Stimulated activated CD4-positive, alpha-beta T cell treated with anti-CD3 and anti-CD28 coated beads, Interleukin-1b, Interleukin-23, amount 100 ng/mL, for 24 hours (primary cell): ENCODE measurements at places on chromosomes 3 and 15.

- no peak for DNase-seq
Observed at GRCh38 chr3:43411429-43411828, 125.1 kb downstream of the SNRK start.

DNA sequence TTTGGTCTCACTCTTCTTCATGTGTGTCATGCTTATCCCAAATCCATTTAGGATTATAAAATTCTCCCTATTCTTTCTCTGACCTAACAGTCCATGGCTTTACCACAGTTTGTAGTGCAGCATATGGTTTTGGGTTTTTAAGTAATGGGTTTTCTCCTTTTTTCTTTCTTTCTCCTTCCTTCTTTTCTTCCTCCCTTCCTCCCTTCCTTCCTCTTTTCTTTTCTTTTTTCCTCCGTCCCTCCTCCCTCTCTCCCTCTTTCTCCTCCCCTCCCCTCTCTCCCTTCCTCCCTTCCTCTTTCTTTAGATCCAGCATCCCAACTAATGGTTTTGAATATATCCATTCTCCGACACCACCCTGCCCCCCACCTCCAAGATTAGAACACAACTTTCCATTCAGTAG is 118.9 kb downstream of the RBPMS2 start:
- no peak for DNase-seq

DNA sequence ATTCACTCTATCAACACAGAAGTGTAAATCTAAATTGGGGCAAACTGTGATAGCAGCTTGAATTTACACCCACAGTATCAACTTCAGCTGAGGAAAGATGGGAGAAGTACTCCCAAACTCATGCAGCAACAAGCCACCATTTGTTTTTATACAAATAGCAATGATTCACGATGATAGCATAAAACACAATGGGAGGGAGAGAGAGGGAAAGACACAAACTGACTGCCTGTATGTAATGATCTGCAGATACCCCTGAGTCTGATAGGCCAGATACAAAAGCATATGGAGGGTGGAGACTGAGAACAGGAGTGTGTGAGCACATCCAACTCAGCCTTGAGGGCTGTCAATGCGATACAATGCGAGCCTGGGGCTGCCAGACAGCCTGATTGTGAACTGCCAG is 79.2 kb downstream of the CNTN3 start:
- no peak for DNase-seq

- DNase-seq: no peak
Observed at GRCh38 chr3:107452436-107452835, 70.3 kb upstream of the BBX start.

GRCh38 chr3:63349583-63350573 is 71.8 kb downstream of the SYNPR start:
- DNase-seq: no peak

- DNase-seq: no peak
Observed at GRCh38 chr15:86316726-86317383, 237.2 kb downstream of the AGBL1 start.

- DNase-seq: no peak
Observed at GRCh38 chr3:66014651-66015050, 24.1 kb downstream of the MAGI1 start.

DNA sequence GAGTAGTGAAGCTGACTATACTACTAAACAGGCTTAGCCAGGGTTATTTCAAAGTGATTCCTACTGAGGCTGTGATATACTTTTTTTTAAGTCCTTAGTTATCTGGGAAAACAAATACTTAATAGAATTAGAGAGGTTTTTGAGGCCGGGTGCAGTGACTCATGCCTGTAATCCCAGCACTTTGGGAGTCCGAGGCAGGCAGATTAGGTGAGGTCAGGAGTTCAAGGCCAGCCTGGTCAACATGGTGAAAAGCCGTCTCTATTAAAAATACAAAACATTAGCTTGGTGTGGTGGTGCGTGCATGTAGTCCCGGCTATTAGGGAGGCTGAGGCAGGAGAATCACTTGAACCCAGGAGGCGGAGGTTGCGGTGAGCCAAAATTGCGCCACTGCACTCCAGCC is 34.2 kb downstream of the PRTG start:
- no peak for DNase-seq

DNA sequence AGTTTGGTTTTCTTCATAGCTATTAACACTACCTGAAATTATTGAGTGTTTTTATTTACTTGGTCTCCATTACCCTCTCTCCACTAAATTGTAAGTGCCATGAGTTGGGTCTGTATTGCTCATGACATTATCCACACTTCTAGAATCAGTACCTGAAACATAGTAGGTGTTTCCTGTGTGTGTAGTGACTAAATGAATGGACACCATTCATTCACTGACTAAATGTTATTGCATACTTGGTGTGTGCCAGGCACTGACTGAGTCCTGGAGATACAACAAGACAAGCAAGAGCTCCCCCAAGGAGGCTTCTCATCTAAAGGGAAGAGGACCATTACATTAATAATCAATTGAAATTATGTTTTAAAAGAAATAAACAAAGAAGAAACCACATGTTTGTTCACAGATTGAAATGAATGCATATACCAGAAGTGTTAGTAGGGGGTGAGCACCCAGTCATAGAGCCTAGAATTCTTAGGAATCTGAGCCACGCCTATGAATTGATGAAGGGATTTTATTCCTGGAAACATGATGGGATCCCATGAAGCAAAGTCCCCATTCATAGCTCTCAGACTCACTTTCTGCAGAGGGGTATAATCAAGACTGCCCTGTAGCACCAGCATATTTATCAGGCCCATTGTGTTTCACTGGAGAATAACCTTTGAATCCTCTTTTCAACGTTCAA is 31.7 kb upstream of the ATOSA start:
- no peak for DNase-seq

- no peak for DNase-seq
Observed at GRCh38 chr15:39320886-39321285, 260.0 kb upstream of the THBS1 start.

- DNase-seq: no peak
Observed at GRCh38 chr15:96804754-96805153, 474.3 kb downstream of the NR2F2 start.

GRCh38 chr15:52734329-52734728 is 55.1 kb upstream of the ATOSA start:
- DNase-seq: no peak

- DNase-seq: no peak
Observed at GRCh38 chr3:85706130-85706529, 747.3 kb downstream of the CADM2 start.

GRCh38 chr15:39140060-39140604 is 440.7 kb upstream of the THBS1 start:
- no peak for DNase-seq

GRCh38 chr3:40237889-40238571 is 71.5 kb upstream of the EIF1B start:
- no peak for DNase-seq

- DNase-seq: no peak
Observed at GRCh38 chr15:65401611-65402240, 21.0 kb downstream of the IGDCC4 start.

DNA sequence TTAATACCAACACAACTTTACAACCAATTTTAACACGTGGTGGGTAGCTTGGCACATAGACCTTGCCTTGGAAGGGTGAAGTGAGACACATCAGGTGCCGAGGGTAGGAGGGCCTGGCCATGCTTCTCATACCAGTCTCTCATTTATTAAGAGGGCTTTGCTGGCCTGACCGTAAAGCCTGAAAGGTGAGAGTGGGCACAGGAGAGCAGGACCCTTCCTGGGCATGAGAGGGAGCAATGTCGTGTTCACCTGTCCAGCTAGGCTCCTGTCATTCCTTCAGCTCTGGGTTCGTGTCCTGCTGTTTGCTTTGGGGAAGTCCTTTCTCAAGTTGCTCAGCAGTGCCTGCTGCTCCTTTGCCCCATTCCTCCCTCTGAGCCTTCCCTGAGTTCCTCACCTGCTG is 294.4 kb downstream of the EPHB1 start:
- no peak for DNase-seq

DNA sequence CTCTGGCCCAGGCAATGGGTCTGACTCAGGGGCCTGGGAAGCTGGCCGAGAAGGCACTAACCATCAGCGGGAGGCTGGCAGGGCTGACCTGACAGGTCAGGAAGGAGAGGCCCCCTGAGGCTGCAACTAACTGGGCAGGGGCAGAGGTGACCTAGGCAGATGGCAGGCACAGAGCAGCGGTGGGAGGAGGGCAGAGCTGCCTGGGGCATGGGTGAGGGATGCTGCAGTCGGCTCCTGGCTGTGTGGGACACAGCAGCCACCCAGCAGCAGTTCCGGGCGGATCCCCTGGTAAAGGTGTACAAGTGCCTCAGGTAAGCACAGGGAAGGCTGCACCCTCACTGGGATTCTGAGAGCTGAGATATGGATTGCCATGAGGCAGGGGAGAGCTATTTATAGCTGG is 236.1 kb downstream of the OCA2 start:
- no peak for DNase-seq

DNA sequence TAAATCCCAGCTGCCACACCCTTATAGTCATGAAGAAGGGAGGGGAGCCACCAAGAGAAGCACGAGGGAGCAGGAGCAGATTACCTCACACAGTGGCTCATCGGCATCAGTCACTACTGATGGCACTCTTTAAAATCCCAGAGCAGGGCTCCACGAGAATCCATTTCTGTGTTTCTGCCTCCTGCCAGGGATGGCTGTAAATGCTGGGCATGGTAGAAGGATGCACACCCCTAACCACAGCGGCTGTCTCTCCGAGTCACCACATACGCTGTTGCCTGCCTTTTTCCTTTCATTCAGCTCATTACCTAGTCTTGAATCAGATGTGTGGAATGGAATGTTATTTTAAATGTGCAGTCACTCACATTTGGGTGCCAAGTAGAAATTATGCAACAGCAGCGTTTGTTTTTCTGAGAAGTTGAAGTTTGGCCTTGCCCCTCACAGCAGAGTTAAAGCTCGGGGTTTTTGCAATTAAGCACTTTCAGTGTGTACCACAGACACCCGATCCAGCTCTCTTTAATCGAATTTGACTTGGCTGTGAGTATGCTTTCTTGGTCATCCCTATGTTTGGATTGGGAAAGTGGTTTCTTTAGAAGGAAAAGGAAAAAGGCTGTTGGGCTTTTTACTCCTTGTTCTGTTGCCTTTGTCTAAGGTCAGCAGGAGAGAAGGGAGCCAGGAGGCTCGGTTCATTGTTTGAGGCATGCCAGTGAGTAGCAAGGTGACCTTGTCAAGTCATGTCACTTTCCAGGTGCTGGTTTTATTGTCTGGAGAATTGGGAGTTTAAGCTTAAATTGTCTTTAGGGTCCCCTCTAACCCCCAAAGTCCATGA is 284.2 kb upstream of the TPM1 start:
- DNase-seq: no peak

DNA sequence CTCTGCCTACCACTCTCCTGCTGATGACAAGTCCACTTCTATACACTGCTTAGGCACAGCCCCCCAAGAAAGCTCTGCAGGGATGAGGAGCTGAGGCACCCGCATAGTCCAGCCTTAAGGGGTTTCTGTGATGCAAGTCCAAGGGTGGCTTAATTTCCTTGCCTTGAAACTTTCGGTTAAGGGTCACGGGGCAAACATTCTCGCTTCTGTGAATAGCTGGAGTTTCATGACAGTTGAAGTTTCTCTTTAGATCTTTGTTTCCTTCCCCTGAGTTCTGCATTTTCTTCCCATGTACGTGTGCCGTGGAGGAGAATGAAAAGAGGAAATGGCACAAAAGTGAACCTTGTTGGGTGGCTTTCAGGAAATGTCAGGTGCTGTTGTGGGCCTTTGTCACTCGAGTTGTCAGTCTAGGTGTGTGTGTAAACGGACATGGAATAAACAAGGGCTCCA is 7.0 kb downstream of the GPR160 start:
- no peak for DNase-seq

GRCh38 chr3:71109241-71109976 is 474.1 kb downstream of the FOXP1 start:
- DNase-seq: no peak

GRCh38 chr3:56926243-56926946 is 124.6 kb upstream of the ARHGEF3 start:
- DNase-seq: no peak

GRCh38 chr15:64017082-64017588 is 29.1 kb downstream of the DAPK2 start:
- no peak for DNase-seq

DNA sequence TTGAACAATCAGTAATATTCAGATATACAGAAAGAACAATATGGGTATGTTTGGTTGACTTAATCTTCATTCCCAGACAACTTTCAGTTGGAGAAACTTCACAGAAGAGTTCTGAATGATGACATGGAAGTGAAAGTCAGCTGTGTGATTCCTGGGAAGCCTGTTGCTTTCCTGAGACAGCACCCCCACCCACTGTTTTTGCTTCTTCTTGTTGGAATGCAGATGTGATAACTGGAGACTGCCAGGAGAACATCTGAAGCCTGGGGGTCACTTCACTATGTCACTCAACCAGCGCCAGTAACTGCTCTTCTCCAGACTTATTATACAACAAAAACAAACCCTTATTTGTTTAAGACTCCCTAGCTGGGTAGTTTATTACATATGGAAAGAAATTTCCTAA is 599.4 kb downstream of the ZIC1 start:
- DNase-seq: no peak

DNA sequence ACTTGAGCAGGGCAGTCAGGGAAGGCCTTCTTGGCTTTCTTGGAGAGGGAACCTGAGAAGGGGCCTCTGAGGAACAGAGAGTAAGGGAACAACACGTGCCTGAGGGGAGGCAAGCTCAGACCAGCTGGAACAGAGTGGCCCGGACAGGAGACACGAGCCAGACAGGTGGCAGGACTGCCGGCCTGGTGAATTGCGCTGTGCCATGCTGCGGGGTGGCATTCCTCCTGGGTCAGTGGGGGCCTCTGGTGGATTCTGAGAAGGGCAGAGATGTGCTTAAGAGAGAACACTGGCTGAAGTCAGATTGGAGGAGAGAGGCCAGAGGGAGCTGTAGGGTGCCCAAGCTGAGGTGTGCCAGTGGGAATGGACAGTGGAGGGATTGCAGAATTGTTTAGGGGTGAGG is 4.9 kb downstream of the CHAC1 start:
- no peak for DNase-seq

GRCh38 chr3:135471911-135472310 is 493.6 kb upstream of the PPP2R3A start:
- DNase-seq: no peak

DNA sequence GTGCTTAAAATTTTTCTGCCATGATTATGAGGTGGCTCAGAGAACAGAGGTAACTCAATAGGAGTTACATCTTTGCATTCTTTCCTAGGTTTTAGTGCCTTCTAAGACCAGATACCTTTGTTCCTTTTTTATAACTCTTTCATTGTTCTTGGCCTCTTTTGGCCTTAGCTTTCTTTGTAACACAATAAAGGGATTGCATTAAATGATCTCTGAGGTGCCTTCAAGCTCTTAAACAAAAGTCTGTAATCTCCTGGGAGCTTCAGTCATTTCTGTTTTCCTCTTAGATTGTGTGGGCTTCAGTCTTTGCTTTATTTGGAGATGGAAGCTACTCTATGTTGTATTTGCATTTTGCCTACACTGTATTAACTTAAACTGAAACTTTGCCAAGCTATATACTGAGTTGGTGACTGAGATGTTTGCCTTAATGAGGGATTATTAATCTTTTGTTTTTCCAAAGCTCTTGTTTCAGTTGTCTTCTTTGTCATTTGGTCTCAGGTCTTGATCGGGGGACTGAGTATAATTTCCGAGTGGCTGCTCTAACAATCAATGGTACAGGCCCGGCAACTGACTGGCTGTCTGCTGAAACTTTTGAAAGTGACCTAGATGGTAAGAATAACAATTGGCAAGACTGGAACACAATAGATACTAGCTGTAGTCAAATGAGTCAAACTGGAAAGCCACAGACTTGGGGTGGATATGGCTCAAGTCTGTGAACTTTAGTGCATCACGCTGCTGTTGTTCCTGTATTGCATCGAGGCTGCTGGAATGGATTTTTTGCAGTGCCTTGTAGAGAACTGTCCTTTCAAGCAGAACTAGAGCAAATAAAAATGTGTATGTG is 110.3 kb downstream of the HCN4 start:
- no peak for DNase-seq

- no peak for DNase-seq
Observed at GRCh38 chr3:107643038-107643883, 120.5 kb downstream of the BBX start.
